ENCODE measurements at places on chromosomes 16 and 17. TPM values are rescaled to one million over a fixed set of nuclear protein-coding genes. Genes with fewer than 3 reads are reported as not detected.

The TM4SF5 gene
- total RNA-seq: 0.55 TPM

The PERCC1 gene
- total RNA-seq: not detected

The ZNF469 gene
- 11.5 TPM for total RNA-seq

The CDRT15L2 gene
- total RNA-seq: not detected

The TIMP2 gene
- total RNA-seq: 232 TPM

The OTOP2 gene
- total RNA-seq: 0.06 TPM
